ENCODE measurements at places on chromosomes 4 and X.

GRCh38 chrX:30888526-30889146, 418 bp downstream of the TAB3 start:
- DNase-seq = no peak

DNA sequence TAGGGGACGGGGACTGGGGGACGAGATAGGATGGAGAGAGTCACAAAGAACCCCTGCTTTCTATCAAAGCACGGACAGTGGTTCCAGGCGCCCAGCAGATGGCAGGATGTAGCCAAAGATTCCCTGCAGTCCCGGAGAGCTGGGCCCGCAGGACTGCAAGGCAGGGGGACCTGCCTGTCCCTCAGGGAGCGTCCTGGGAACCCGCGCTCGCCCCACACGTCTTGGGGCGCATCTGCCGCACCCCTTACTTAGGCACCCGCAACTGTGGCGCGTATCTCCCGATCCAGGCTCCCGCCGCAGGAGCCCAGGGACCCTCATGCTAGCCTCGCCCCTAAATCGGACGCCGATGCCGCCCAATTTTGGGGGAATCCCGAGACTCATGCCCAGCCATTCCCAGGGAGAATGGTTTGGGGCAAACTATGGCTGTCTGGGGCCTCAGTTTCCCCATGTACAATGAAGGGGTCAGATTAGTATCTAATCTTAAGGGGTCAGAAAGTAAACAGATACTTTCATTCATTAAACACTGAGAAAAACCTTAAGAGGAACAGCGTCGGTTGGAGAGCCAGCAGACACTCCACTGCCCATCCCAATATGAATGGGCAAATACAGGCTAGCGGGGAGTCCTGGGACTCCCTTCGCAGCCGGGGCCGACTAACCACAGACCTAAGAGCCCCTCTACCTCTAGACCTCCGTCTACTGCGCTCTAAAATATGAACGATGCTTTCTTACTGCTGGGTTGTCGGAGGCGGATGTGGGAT, 581 bp upstream of the STK32B start:
- peak; percentile 53 for DNase-seq

DNA sequence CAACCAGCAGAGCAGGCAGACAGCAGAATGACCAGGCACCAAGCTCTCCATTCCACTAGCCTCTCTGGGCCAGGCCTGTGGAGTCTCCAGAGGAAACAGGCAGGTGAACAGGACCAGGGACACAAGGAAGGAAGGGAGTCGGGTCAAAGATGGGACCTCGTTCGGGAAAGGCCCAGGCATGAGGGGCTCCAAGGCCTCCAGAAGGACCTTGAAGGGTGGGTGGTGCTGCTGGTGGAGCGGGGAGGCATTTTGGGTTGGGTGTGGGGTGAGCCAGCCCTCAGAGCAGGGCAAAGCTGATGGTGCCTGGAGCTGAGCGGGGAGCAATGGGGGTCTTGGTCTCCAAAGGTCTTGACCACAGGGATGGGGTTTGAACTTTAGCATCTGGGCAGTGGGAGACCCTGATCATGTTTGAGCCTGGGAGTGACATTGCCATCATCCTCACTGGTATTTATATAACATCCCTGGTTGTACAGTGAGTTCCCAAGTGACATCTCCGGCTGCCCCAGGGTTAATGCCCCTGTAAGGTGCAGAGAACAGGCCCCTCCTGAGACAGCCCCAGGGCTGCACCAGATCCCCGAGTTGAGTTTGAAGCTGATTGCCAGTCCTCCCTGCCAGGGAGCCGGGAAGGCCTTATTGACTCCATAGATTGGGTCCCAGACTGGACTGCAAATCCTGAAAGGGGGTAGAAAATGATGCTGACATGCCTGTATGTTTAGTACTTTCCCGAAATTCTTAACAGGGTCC, 52.7 kb downstream of the PSAPL1 start:
- DNase-seq = no peak

DNA sequence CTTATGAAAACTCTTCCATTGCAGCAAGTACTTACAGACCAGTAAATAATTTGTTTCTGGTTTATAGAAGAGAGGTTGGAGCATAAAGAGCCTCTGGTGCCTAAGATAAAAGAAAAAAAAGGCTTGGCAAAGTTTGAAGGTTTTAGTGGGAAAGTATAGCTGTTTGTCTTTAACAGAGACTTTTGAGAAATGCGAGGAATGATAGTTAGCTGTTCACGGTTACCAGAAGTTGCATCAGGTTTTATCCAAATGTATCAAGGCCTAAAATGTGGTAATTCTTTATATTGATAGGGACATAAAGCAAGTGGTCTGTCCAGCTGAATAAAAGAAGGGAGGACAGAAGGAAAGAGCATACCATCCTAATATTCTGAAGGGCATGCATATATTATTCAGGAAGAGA, 29.3 kb downstream of the RAP1GDS1 start:
- no peak for DNase-seq

DNA sequence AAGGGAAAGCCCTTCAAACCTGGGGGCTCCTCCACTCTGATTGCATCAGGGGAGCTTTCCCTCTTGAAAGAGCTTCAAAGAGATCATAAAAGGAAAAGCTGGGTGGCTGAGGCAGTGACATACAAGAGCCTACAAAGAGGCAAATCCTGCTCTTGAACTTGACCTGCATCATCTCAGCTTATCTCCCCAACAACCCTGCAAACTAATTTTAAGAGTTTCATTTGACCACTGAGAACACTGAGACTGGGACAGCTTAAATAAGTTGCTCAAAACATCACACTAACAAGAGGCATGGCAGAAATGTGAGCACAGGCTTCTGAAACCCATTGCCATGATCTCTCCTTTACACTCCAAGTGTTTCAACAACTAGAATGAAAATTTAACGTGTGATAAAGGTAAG, 101.6 kb upstream of the PPARGC1A start:
- DNase-seq = no peak

DNA sequence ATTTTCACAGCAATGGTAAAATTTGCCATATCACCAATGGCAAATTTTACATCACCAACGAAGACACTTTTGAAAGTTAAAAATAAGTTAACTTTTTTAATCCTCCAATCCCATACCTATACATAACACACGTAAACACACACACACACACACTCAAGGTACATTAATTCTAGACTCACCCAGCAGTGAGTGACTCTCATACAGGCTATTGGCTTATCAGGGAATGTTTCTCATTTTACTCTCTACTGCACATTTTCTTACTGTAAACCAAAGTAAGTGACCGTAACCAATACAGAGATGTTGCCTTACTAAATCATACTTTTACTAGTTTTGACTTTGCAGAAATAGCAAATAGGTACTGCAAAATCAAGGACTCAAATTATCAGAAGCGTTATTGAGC, 2.3 kb downstream of the VEGFC start:
- DNase-seq = no peak

- DNase-seq = no peak
Observed at GRCh38 chrX:141989815-141990214, 86.1 kb downstream of the MAGEC1 start.

DNA sequence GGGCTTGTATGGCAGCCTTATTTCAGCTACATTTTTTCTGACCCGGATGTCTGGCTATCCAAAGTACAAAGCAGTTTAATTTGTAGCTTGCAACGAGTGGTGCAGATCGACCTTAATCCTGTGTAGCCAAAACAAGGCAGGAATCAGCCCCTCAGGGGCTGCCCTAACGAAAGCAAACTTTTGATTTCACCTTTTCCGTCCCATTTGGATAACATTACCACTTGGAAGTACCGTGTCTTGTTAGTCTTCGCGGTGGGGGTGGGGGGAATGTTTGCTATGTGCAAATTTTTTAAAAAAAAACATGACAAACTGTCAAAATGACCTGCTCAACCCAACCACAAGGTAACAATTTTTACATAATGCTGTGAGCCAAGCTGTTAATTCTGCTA, 766 bp upstream of the DNAJB14 start:
- no peak for DNase-seq

- DNase-seq = no peak
Observed at GRCh38 chr4:92064574-92064973, 239.2 kb upstream of the GRID2 start.

GRCh38 chr4:1856071-1856942, at the start of gene LETM1:
Gene LETM1, minus strand, starts transcription at chr4:1856156. Its CDS starts 206 bp downstream, at chr4:1855950.
- peak; percentile 79 for DNase-seq

- DNase-seq = no peak
Observed at GRCh38 chrX:18002791-18003190, 141.7 kb upstream of the RAI2 start.

DNA sequence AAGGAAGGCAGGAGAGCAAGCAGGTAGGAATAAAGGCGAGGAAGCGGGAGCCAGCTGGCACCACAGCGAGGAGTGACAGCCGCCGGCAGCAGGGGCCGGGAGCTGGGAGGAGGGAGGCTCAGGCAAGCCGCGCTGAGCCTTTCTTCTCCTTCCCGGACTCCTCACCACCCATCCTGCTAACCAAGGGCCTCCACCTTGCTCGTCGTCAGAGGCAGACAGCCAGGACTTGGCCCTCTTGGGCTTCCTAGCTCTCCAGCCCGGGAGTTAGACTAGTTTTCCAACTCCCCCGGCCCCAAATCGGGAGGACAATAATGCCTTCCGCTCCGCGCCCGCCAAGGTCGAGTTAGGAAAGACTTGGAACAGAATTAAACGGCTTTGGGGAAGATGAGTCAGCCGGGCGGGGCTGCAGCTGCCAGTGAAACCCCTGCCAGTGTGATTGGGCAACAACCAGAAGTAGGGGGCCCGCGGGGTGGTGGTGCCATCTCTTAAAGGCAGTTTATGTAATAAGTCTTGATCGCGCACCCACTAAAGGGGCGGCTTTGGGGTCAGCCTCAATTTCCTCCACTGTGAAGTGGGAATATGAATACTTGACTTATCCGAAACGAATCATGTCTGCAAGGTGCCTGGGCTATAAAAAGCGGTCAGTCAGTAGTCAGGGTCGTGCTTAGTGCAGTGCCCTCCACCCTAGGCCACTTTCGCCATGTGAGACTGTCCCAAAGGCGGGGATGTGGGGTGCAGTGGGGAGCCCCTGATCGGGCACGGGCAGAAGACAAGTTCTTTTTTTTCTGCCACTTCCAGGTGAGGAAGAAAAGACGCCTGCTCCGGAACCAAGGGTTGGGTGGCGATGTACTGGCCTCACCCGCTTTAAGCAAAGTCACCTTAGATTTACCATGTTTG, 6.7 kb upstream of the HSD17B10 start:
- DNase-seq = no peak

DNA sequence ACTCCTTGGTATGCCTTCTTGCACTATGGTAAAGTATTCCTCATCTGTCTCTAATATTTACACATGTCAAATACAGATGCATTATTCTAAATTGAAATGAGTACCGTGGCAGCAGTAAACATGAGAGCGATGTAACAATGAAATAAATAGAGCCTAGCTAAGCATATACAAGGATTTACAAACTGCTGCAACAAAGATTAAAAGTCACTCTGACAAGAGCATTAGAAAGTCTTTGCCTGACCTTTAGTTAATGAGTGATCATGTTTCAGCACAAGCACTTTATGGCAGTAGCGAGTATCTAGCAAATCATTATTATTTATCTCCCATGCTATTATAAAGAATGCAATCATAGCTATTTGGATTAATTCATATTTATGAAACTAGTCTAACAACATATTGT, 547.0 kb upstream of the NDST4 start:
- no peak for DNase-seq

- DNase-seq = no peak
Observed at GRCh38 chr4:56206258-56206657, 181.0 kb downstream of the AASDH start.

DNA sequence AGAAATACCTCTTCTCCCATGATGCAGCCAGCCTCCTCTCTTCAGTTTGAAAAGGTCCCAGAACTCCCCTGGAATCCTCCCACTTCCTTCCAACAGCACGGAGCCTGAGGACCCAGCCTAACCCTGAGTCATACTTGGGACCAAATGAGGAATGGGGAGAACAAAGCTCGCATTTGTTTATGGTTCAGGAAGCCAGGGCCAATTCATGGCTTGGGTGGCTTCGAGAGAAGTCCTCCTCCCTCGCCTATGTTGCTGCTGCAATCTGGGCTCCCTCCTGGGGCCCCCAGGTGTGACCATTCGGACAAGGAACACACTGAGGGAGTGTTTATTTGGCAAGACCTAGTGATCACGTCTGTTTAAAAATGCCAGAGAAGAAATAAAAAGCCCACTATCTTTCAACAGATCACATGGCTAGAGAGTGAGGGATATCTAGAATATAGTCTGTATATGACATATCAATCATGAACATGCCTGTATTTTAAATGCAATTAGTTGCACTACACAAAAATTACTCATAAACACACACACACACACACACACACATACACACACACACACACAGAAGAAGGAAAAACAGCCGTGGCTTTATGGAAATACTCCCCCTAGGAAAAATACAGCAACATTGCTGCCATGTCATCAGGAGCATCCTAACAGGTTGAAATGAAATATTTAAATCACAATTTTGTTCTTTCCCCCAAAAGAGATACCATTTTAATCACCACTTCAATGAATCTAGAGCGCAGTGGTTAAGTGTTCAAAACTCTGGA, 155.7 kb upstream of the MAP3K15 start:
- DNase-seq = no peak

DNA sequence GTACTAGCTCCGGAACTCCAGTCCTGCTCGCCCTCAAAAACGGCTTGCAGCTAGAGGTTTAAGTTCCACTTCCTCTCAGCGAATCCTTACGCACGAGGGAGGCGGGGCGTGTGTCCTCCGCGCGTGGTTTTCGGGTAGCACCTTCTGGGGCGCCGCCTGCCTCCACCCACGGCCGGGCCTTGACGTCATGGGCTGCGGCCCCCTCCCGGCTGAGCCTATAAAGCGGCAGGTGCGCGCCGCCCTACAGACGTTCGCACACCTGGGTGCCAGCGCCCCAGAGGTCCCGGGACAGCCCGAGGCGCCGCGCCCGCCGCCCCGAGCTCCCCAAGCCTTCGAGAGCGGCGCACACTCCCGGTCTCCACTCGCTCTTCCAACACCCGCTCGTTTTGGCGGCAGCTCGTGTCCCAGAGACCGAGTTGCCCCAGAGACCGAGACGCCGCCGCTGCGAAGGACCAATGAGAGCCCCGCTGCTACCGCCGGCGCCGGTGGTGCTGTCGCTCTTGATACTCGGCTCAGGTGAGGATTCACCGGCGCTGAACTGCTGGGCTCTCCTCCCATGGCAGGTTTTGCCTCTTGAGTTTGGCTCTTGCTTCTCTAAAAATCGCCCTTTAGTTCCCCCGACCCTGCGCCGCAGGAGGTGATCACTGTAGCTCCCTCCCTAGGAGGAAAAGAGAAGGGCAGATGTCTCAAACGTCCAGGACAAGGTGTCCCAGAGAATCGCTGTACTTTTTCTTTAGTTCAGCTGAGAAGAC, at the start of gene AREG:
AREG (plus strand) TSS at position 246 of the 752 bp plus-strand sequence; CDS start at position 456, 210 bp downstream.
- DNase-seq = peak; percentile 18

GRCh38 chr4:83616252-83616651, 80.3 kb downstream of the GPAT3 start:
- DNase-seq = no peak

DNA sequence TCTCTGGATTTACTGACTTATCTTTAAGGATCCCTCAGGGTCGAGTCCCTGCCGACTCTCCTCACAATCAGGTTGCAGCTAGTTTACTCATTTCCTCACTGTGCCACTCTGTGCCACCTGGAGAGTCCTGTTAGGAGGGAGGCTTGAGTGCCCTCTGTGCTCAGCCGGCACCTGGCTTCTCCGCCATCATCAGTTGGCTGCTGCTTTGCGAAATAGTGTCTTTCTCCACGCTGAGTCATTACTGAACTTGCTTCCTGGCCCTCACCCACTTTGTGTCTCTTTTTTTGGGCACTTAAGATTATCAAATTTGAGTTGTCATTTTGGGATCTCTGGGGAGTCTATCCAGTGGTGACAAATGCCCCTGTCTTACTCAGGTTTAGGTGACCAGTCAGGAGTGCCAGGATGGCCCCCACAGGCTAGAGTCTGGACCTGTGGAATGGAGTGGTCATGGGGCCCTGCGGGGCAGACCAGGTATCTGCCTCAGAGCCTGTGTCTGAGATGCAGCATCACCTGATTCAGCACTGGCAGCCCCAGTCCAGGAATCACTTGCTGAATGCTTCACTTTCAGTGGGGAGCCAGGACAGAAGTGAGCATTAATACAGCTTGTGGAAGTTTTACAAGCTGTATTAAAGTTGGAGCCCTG, 37.7 kb downstream of the JADE1 start:
- no peak for DNase-seq
